ENCODE measurements at places on chromosomes 16 and 17.

- DNase-seq = no peak
These were observed 14.6 kb downstream of the BBS2 start for GRCh38 chr16:56505181-56505580.

- no peak for DNase-seq
These were observed 13.7 kb downstream of the ZBTB4 start for GRCh38 chr17:7465597-7466275.

- no peak for DNase-seq
These were observed 37.1 kb upstream of the TEKT1 start for GRCh38 chr17:6868582-6868981.

DNA sequence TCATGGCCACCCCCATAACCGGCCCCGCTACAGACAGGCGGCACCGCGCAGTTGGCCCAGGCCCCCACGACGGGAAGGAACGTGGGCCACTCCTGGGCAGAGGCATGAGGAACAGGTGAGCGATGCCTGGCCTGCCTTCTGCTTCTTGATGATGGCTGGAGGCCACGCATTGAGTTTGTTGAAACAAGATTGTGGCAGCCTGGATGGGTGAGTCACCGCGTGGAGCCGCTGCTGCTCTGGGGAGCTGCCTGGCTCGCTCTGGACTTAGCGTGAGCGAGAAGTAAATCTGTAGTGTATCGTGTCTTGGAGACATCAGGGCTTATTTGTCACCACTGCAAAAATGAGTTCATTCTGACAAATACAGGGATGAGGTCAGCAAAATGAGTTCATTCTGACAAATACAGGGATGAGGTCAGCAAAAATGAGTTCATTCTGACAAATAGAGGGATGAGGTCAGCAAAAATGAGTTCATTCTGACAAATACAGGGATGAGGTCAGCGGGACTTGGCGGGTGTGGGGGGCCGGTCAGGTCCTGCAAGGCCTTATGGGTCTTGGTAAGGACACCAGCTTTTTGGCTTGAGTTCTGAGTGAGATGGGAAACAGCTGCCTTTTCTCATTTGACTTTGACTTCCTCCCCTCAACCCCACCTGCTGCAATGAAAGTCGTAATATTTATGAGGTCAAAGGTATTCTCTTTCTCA lies 93.0 kb downstream of the SEC14L1 start:
- DNase-seq = no peak

DNA sequence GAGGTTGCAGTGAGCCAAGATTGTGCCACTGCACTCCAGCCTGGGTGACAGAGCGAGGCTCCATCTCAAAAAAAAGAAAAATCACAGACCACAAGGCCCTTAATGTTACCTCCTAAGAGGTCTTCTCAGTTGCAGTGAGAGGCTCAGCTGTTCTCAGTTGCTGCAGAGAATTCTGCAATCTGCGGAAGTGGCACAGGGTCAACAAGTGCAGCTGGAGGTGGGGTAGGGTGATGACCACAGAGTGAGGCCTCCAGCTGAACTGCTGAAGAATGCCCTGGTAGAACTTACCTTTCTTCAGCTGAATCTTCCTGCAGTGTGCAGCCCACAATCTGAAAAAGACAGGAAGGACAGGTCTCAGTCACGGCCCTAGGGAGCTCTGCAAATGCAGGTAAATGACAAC lies 26.3 kb downstream of the CNTNAP1 start:
- no peak for DNase-seq

GRCh38 chr17:66255527-66255971 lies 26.3 kb upstream of the APOH start:
- DNase-seq = peak; percentile 26

GRCh38 chr17:8798846-8799569 lies at the start of gene MFSD6L:
Gene MFSD6L (minus strand): TSS chr17:8799365. CDS start chr17:8799120, 245 bp downstream.
- DNase-seq = no peak

DNA sequence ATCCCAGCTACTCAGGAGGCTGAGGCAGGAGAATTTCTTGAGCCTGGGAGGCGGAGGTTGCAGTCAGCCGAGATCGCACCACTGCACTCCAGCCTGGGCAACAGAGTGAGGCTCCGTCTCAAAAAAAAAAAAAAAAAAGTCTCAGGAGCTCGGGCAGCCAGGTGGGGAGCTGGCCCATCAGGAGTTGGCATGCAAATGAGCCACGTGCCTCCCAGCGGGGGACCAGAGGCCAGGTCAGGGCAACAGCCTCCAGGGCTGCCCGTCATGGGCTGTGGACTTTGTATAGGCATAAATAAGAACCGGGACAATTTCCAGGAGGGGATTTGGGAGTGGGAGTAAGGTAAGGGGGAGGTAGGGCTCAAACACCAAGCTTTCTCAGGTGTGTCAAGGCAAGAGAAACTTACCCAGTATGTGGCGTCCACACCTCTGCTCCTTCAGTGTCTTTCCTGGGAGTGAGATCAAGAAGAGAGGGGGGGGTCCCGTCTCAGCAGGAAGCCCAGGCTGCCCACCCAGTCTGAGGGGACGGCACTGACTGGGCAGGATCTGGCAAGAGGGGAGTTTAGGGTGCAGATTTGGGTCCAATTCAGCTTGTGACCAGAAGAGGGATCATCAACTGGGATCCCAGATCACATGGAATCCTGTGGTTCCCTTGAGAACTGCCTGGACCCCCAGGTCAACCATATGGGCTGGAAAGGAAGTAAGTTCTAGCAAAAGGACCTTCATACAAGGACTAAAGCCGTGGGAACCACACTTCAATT lies 22.3 kb upstream of the G6PC1 start:
- no peak for DNase-seq

DNA sequence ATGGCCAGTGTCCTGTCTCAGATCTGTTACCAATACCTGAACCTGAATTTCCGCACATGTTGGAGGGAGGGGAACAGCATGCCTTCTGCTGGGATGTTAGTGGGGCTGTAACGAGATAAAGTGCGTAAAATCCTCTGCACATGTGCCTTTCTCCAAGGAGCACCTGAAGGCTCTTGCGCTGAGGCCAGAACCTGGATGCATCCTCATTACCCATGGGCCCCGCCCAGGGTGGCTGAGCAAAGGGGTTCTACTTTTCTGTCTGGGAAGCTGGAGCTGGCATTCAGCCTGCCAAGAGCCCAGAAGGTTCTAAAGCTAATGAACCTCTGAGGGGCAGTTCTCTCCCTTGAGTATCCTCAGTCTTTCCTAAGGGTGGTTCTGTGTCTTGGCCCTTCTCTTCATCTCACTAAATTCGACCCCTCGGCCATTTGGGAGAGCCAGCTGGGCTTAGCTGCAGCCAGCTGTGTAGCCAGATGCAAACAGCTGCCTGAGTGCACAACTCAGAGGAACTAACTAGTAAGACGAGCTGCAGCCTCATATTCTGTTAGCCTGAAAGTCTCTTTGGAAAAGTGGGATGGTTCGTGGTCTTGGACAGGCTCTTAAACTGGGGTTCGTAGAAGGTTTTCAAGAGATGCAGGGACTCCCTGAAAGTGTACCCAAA lies 2.5 kb downstream of the ITGA3 start:
- no peak for DNase-seq

- DNase-seq = no peak
These were observed 28.3 kb downstream of the ARSG start for GRCh38 chr17:68319410-68320162.

GRCh38 chr16:51057969-51058337 lies 93.1 kb downstream of the SALL1 start:
- no peak for DNase-seq

DNA sequence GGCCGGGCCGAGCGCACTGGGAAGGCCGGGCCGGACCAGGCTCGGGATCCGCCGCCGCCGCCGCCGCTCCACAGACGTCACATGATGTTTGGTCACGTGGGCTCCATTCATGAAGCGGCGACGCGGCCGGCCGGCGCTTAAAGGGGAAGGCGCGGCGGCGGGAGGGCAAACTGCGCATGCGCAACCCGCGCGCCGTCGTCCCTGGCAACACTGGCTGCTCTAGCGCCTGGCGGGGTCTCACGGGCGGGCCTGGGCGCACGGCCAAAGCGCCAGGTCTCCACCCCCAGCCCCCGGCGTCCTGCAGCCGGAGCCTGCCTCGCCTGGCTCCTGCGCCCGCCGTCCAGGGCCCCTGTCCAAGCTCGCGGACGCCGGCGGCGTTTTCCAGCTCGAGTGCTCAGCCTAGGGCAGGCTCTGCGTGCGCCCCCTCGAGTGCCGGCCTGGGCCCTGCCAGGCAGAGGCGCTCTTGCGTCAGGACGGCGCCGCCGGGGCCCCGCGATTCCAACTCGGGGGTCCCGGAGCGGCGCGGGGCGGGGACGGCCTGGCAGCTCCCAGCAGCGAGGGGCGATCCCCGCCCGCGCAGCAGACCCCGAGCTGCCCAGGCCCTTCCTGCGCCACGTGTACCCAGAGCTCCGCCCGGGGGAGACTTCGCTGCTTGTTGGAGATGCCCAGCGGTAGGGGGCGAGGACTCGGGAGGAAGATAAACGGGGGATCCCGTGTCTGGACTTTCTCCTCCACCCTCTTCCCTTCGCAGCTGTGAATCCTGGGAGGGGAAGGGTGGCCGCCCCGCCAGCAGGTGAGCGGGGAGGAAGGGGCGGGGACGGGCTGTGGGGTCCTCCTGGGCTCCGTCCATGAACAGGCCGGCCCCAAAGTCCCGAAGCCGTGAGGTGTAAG lies at the start of gene MAFG:
Gene MAFG (minus strand): TSS at position 83 of the 891 bp plus-strand sequence. CDS start 4,550 bp downstream, outside the sequence.
- peak; percentile 88 for DNase-seq

Data from stimulated activated CD4-positive, alpha-beta T cell treated with anti-CD3 and anti-CD28 coated beads, Interleukin-4, amount 100 ng/mL, for 24 hours (primary cell).